Cortex of kidney (tissue), 1 donor: ENCODE measurements at places on chromosomes 13 and 19.

DNA sequence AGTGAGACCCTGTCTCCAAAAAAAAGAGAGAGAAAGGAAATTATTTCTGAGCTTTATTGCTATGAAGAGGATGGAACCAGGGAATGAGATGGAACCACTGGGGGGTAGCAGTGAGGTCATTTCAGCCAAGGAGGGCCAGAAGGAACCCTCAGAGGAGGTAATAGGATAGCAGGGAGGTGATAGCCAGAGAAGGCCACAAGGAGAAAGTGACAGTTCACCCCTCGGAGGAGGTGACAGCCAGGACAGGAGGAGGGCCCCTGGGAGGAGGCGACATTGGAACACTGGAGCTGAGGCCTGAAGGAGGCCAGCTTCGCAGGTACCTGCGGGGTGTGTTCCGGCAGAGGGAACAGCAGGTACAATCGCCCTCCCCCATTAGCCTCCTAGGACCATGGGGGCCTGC, 675 bp upstream of the PGPEP1 start:
- DNase-seq, result no peak

DNA sequence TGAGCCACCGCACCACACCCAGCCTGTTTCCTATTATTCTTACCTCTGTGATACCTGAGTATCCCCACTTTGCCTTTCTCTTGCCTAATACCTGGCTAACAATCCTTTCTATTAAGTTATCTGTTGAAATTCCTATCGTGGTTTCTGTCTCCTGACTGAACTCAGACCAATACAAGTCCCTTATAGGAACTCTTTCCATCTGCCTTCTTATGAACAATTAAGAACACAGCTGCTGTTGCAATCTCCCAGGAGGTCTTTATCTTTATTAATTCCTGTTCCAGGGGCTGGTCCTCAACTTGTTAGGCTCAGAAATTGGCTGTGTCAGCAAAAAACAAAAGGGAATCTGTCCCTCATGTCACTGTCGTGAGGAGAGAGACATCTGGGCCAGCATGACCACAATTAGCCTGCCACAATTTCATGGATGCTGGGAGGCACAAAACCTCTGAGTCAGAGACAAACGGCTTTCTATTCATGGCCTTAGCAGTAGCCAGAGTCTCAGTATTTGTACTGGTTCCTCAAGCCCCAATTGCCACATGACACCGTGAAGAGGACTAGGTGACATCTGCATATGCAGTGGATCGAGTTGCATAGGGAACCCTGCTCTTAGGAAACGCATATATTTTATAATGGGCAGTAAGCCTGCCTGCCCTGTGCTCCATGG, 58.2 kb downstream of the NUFIP1 start:
- DNase-seq, result no peak

- no peak for DNase-seq
Measured at GRCh38 chr13:33256148-33256840, 29.3 kb downstream of the STARD13 start.

GRCh38 chr13:113086991-113087922, 18.3 kb upstream of the F7 start:
- no peak for DNase-seq

GRCh38 chr19:14383661-14384555, 2.7 kb downstream of the ADGRE5 start:
- DNase-seq, result no peak

DNA sequence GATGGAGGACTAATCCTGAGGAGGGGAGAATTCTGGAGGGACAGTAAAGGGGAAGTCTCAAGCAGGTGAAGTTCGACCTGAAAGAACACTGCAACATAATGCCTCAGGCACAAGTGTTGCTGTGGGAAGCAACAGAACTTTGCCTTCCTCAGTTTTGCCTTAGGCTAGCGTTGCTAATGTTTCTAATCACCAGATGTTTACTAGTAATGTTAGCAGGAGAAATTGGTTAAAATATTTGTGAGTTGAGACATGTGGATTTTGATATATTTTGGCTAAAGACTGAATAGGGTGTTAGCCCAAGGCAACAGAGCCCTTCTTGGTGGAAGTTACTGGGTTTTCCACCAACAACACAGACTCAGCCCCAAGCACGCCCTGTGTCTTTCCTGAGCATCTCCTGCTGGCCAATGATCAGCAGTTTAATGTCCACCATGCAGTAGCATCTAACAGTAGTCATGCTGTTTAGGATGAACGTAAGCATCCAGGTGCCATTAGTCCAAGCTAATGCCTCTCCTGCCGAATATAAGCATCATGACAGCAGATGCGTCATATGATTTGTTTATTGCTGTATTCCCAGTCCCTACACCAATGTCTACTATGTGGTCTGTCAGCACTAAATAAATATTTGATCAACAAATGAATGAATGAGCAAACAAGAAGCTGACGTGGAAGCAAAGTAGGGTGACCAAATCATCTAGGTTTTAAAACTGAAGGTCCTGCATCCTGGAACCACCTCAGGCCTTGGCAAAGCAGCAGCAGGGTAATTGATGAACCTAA, 511.9 kb upstream of the HTR2A start:
- DNase-seq, result no peak

GRCh38 chr19:16327501-16327900, 2.9 kb downstream of the KLF2 start:
- DNase-seq, result no peak

GRCh38 chr19:16069813-16070365, 6.4 kb upstream of the TPM4 start:
- no peak for DNase-seq

GRCh38 chr13:37995092-37995491, 125.5 kb upstream of the TRPC4 start:
- no peak for DNase-seq

DNA sequence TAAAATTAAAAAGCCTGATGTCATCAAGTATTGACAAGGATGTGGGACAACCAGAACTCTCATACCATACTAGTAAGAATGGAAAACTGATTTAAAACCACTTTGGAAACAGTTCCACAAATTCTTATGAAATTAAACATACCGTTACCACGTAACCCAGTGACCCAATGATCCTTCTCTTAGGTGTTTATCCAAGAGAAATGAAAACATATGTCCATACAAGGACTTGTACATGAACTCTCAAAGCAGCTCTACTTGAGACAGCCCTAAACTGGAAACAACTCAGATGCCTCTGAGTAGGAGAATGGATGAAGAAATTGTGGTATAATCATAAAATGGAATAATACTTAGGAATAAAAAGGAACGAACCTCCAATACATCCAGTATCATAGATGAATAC, 27.6 kb downstream of the SLC6A16 start:
- no peak for DNase-seq

DNA sequence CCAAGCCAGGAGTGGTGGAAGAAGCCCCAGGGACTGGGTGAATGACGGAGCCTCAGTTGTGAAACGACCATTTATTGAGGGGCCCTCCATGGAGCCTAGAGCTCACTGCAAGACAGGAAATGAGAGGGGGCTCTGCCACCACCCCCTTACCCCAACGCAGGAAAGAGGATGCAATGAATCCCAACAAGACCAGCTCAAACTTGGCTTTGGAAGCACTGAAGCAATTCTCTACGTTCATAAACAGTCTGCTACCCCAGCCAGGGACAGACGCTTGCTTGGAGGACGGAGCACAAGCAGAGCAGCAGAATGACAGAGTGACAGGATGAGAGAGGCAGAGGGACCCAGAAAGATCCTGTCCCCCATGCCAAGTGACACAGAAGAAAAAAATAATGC, 1.0 kb downstream of the PRKACA start:
- no peak for DNase-seq

GRCh38 chr13:64088491-64088890, 2672.8 kb upstream of the PCDH20 start:
- no peak for DNase-seq

- no peak for DNase-seq
Measured at GRCh38 chr13:46571189-46571908, 18.4 kb downstream of the LRCH1 start.

- no peak for DNase-seq
Measured at GRCh38 chr19:5809053-5809452, 4.2 kb downstream of the NRTN start.

- DNase-seq, result no peak
Measured at GRCh38 chr13:114339857-114340534, 25.7 kb downstream of the CHAMP1 start.

DNA sequence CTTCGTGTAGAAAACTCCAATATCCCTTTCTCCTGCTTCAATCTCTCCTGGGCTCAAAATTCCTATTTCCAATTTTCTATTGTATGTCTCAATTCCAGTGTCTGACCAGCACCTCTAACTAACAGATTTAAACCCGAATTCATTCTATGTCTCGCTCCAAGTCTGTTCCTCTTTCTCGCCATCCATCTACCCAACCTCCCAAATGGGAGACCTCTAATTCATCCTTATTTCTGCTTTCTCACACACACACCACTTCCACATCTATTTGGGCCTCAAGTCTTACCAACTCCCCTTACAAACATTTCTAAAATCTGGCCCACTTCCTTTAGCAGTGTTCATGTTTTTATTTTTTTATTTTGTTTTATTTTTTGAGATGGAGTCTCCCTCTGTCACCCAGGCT, 53.3 kb downstream of the MBD3L2B start:
- DNase-seq, result no peak

GRCh38 chr19:47582320-47582909, 9.5 kb upstream of the ZNF541 start:
- DNase-seq, result no peak

- DNase-seq, result no peak
Measured at GRCh38 chr13:43057653-43058317, 34.4 kb downstream of the DNAJC15 start.

DNA sequence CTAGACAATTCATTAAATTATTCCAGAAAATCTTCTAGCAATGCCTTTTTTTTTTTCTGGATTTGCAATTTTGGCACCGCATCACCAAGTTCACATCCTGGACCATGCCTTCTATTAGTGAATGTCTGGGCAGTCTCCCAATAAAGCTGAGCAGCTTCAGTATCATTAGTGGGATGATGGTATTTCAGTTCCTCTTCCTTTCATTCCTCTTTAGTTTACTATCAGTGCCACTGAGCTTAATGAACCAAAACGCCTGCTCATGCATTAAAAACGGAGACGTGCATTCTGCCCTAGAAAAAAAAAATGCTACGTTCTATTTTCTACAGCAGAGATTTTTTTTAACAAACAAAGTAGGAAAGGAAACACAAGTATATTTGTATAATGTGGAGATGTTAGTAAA, 343.0 kb downstream of the PCDH9 start:
- DNase-seq, result no peak

DNA sequence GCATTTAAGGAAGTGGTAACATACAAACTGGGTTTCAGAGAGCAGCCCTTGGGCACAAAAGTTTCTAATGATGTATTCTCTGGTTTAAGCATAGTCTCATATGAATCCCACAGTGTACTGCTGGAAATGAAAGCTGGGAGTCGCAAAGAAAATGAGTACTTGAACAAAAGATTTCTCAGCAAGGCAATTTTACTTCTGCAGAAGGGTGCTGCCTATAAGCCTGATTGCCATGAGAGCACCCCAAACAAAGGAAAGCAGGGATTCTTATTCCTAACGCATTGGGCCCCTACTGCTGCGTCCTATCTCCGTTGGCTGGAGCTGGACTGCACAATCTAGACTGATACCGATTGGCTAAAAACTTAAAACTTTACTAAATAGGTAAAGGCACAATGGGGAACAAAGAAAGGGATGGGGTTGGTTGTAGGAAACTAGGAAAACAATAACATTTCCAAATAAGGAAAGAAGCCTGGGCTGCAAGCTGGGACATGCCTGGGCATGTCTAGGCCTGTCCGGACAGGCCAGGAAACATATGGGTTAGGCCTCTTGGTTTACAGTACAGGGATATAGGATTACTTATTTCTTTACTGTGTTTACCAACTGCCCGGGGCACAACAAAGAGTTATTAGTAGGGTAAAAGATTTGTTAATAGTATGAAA, 27.4 kb upstream of the VN1R4 start:
- DNase-seq, result no peak

DNA sequence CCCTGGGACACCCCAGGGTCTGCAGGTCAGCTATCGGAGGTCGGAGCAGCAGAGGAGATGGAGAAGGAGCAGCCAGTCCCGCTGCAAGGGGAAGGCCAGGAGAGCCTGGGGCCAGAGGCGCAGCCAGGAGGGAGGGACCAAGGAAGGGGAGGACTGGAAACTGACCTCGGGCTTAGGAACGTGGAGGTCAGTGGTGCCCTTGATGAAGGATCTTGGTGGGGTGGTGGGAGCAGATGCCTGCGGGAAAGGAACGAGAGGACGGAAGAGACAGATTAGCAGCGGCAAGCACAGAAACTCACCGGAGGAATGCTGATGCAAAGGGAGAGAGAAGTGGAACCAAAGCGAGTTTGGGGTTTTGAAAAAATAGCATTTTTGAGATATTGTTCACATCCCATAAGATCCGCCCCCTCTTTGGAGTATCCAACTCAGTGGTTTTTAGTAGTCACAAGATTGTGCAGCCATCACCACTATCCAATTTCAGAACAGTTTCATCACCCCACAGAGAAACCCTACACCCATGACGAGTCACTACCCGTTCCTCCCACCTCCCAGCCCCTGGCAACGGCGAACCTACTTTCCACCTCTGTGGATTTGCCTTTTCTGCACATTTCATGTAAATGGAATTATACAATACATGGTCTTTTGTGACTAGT, 22.1 kb downstream of the PLEKHF1 start:
- DNase-seq, result no peak

DNA sequence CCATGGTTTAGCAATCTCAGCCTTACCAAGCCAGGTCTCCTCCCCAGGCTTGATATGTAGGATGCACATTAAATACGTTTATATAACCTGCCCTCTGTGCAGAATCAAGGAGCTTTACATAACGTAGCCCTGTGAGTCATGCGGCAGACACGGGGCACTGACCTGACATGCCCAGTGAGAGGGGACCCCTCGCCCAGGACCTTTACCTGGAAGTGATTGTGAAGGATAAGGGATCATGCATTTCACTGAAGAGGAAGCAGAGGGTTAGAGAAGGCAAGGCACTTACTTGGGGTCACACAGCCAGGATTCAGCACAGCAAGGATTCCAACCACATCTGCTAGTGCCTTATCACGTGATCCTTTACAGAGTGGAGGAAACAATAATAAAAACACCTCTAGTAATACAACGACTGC, 18.9 kb upstream of the FOSB start:
- DNase-seq, result no peak

DNA sequence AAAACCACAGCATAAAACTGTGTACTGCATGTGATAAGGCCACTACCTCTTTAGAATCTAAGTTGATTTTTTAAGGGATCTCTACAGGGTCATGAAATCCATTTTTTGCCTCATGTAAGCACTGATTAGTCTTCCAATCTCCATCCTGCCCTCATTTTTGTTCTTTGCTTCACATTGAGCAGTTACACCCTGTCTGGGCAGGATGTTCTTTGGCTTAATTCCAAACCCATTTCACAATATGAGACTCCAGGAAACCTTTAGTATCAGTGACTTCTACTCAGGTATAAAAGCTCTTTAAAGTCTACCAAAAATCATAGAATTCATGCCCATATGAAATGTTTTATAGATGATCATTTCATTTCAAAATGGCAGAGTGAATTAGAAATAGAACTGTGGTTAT, 592.6 kb downstream of the TBC1D4 start:
- no peak for DNase-seq

GRCh38 chr19:8487137-8487851, 15.1 kb downstream of the PRAM1 start:
- DNase-seq, result no peak
